Activated T-cell treated with anti-CD3 and anti-CD28 coated beads, Interleukin-2, amount 50 U/mL, for 1 hour (primary cell): ENCODE measurements at places on chromosomes 16 and 17.

GRCh38 chr16:73071131-73071940 is 23.4 kb upstream of the ZFHX3 start:
- no peak for DNase-seq

- no peak for DNase-seq
Measured at GRCh38 chr17:1787301-1787902, 25.5 kb downstream of the SERPINF1 start.

GRCh38 chr17:49872754-49873377 is 25.0 kb upstream of the TAC4 start:
- no peak for DNase-seq

GRCh38 chr16:9469512-9469911 is 378.1 kb downstream of the HAPSTR1 start:
- no peak for DNase-seq

DNA sequence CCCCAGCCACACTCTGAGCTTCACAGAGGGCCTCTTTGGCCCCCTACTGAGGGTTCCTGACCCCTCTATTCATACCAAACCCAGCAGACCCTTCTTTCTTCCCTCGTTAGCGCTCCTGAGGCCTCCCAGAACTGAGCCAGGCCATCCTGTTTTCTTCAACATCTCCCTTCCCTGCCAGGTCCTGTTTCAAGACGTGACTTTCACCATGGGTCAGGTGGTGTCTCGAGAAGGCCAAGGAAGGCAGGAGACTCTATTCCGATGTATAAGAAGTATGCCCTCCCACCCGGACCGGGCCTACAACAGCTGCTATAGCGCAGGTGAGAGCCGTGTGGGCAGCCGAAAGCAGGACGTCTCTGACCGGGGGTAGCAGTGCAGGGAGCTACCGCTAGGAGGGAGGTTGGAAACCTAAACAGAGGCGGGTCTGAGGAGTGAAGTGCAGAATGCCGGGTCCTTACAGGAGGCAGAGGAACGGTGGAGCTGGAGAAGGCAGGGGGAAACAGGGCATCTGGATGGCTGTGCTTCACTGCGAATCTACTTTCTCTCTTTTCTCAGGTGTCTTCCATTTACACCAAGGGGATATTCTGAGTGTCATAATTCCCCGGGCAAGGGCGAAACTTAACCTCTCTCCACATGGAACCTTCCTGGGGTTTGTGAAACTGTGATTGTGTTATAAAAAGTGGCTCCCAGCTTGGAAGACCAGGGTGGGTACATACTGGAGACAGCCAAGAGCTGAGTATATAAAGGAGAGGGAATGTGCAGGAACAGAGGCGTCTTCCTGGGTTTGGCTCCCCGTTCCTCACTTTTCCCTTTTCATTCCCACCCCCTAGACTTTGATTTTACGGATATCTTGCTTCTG is 1.3 kb upstream of the SENP3 start:
- peak; percentile 62 for DNase-seq

DNA sequence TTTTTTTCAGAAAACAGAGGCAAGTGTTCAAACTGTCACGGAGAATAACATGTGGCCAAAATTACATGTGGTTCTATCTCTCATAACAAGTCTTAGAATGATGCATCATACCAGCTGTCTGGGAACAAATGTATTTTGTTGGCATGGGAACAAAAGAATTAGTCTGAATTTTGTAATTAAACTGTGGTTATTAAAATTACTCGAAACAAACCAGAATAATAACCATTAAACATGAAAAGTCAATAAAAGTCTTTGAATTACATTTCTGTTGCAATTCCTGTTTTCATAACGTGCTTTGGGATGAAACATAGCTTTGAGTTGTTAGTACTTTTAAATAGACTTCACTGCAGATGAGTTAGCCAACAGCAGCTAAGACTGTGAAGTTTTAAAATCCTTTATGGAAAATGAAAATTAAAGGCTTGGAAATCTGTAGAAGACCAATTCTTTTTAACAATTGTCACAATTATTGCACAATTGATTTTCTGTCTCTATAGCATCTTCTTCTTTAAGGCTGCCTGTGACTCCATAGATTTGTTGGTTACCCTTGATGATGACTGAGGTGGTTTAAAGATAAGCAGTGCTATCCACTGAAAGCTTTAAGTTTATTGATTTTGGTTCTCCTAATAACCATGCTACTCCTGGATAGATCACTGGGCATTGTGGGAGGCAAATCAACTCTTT is 117.9 kb upstream of the AXIN2 start:
- DNase-seq, result no peak

- DNase-seq, result no peak
Measured at GRCh38 chr16:702341-702740, 3.3 kb downstream of the FBXL16 start.

GRCh38 chr16:55641430-55642056 is 14.2 kb upstream of the SLC6A2 start:
- DNase-seq, result no peak

GRCh38 chr17:29112771-29113295 is 67.4 kb downstream of the MYO18A start:
- DNase-seq, result no peak

DNA sequence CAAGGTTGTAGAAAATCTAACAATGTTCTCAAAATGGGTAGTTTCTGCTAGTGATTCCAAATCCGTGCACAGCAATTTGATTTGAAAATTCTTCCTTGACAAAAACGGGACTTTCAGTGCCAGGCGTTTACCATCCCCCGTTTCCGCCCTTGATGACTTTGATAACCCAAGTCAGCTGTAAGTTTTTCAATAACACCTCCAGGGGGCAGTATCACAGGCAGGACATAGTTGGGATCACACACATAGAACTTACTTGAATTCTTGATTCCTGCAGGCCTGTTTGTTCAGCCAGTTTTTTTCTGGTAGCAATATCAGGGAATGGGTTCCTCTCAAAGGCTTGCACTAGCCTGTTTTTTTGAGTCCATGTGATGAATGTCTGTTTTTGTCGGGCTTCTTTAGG is 5.6 kb downstream of the DUXB start:
- DNase-seq, result no peak

DNA sequence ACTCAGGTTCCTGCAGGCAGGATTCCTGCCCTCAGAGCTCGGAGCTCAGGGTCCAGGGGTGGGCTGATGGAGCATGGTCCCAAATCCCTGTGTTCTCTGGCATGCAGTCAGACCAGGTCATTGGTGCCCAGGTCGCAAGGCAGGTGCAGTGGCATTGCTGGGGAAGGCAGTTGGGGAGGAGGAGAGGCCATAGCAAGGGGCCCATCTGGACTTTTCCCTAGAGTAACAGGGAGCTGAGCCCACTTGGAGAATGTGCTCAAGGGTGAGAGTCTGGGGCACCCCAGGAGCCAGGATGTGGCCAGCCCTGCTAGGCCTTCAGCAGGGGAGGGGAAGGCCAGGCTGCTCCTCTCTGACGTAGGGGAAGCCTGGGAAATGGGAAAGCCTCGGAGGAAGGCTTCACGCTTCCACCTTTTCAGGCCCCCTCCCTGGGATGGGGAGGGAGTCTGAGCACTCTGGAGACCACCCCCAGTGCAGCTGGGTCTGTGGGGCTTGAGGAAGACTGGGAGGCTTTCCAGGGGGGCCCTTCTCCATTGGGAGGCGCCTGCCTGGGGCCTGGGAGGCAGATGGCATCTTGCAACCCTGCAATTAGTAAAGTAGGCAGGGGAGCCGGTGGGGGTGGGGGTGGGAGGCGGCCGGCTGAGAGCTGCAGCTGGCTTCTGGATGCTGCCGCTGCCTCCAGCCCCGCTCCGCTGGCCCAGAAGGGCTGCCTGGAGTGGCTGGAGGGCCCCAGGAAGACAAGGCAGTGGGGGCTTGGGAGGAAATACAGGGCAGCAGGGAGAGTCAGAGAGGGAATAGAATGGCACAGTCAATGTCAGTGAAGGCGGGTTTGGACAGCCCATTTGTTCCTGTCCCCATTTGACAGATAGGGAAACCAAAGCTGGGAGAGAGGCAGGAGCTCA is 21.1 kb upstream of the DOK4 start:
- DNase-seq, result no peak

GRCh38 chr17:58060596-58061191 is 22.5 kb upstream of the DYNLL2 start:
- DNase-seq, result no peak

DNA sequence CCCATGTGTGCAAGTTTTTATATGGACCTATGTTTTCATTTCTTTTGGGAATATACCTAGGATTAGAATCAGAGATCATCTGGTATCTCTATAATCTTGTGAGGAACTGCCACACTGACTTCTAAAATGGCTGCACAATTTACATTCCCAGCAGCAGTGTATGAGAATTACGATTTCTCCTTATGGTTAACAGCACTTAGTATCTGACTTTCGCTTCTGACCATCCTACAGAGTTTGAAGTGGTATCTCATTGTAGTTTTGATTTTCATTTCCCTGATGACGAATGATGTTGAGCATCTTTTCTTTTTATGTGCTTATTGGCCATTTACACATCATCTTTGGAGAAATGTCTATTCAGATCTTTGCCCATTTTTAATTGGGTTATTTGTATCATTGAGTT is 10.0 kb downstream of the C16orf96 start:
- no peak for DNase-seq

DNA sequence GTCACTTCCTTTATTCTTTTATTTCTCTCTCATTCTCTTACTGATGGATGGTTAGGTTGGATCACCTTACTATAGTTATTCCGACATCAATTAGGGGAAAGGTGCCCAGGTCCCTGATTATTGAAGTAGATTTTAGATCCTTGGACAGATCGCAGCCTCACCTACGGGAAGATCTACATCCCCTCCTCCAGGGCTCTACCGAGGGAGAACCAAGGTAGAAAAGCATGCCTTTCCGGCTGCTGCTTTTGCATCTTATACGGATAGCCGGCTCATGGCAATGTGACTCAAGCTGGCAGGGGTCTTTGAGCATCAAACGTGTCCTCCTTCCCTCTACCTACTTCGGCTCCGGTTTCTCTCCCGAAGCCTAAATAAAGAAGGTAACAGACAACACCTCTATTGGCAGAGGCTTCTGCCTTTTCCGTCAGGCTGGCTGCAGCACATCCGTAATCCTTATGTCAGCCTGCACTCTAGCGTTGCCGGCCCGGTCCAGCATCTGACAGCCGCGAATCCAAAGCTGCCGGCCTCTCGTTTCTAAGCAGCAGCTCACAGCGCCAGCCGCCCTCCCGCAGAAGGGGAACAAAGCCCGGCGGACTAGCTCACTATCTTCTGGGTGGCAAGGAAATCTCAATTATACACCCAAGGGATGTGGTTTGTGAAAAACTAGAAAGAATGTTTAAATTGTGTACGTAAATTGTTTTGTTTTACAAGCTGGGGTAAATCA is 46.9 kb downstream of the IRX6 start:
- no peak for DNase-seq

DNA sequence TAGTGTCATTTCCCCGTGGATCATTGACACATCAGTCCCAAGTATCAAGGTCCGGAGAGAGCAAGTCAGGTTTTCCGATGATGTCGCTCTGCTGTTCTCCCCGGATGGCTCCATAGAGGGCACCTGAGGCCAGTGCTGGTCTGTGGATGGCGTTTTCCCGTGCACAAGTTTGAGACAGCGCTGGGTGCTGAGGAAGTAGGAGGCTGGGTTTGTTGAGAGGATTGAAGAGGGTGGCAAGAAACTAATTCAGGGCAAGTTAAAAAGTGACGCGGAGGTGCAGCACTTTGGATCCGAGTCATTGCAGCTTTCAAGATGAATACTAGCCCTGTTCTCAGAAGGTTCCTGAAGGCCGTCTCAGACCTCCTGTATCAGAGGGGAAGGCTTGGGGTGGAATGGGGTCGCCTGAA is 7.7 kb downstream of the NUBP1 start:
- no peak for DNase-seq

GRCh38 chr17:55037828-55038227 is 69.3 kb downstream of the STXBP4 start:
- DNase-seq, result no peak

- no peak for DNase-seq
Measured at GRCh38 chr16:85162478-85163277, 50.4 kb upstream of the CIBAR2 start.

GRCh38 chr16:20344611-20345010 is 7.9 kb downstream of the UMOD start:
- no peak for DNase-seq

DNA sequence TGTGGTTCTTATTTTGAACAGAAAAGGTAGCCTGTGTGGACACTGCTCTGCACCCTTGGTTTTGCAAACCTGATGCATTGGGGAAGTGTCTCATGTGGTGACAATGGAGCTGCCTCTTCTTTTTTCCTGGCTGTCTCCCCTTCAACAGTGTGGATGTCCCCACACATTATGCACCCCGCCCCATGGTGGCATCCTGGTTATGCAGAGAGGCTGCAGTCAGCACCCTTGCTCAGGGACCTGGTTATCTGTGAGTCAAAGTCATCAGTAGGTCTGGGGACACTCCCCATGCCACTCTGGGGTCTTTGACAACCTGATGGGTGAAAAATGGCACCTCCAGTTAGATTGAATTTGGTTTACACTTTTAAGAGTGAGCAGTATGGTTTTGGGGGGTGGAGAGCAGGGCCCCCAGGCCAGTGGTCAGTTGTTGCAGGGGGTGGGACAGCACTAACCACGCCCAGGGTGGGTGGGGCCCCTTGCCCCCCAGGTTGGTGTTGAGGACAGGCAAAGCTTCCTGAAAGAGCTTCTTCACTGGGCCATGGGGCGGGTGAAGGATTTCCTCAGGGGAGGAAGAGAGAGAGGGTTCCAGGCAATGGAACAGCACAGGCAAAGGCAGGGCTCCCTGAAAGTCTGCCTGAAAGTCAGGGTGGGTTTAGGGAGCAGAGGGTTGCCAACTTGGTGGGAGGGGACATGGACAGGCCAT is 24.6 kb upstream of the KCNJ12 start:
- DNase-seq, result no peak

GRCh38 chr16:11032922-11033291 is 88.5 kb downstream of the CLEC16A start:
- no peak for DNase-seq

DNA sequence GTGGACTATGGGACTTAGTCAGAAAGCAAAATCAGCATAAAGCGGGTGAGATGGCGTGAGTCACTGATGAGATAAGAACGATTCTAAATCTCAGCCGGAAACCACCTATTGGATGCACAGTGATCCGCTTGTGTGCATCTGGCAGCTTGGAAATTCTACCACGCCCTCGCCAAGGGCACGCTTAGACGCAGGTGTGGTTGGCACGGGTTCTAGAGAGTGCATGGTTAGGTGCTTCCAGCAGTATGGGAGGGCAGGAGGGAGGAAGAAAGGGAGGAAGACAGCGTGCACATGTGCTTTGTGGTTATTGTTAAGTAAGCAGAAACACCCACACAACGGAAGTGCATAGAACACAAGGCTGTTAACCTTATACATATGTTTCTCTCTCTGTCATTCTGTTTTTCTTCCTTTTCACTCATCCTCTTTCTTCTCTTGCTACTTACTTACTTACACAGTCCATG is 374.0 kb upstream of the ASIC2 start:
- peak; percentile 20 for DNase-seq

- DNase-seq, result peak; percentile 32
Measured at GRCh38 chr17:4785311-4786105, 656 bp downstream of the VMO1 start.
